Small intestine (tissue), 16 donors: ENCODE measurements at places on chromosomes 12 and 14. TPM values are rescaled to one million over a fixed set of nuclear protein-coding genes. Genes with fewer than 3 reads are reported as not detected.
A peak's percentile ranks its signal among the peaks of the same experiment; 100 is the strongest.

The GPN3 gene
- 5.4 TPM for polyA plus RNA-seq

DNA sequence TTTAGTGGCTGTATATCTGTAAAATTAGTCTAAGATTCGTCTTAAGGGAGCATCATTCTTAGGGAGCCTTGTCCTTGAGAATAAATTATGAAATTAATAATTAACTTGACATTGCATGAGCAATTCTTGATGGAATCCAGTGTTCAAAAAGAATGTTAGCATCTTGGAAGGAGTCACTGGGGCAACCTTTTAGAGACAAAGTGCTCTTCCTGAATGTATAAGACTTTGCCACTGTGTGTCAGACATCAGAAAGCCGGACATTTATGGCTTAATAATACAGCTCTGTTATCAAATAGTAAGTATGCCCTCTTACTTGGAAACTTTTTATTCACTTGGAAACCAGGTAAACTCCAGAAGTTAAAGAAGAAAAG is 83.3 kb downstream of the CCER1 start:
- no peaks in the 10 kb centered on the region for H3K36me3 ChIP-seq
- no peak overlapping the region for H3K27ac ChIP-seq
- H3K27me3 ChIP-seq: no peaks in the 10 kb centered on the region
- peak; percentile 10 for DNase-seq
- no peaks in the 10 kb centered on the region for H3K4me1 ChIP-seq
- H3K4me3 ChIP-seq: no peak overlapping the region

DNA sequence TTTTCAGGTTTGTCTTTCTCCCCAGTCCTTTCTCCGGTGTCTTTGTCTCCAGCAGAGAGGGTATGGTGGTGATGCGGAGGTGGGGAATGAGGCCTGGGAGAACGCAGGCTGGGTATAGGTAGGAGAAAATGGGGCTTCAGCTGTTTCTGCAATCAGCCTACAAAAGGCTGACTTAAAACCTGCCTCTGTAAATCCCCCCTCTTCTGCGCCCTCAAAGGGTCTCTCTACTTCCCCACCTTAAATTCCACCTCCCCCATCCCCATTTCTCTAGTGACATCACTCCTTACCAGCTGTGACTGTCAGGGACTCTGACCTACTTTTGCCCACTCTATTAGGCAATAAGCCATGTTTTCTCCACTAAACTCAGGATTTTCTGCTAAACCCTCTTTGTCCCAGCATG is 8.1 kb upstream of the RIMKLB start:
- H3K4me1 ChIP-seq: no peaks in the 10 kb centered on the region
- no peak for DNase-seq
- no peak overlapping the region for H3K4me3 ChIP-seq

The DBX2 gene
- not detected for polyA plus RNA-seq

DNA sequence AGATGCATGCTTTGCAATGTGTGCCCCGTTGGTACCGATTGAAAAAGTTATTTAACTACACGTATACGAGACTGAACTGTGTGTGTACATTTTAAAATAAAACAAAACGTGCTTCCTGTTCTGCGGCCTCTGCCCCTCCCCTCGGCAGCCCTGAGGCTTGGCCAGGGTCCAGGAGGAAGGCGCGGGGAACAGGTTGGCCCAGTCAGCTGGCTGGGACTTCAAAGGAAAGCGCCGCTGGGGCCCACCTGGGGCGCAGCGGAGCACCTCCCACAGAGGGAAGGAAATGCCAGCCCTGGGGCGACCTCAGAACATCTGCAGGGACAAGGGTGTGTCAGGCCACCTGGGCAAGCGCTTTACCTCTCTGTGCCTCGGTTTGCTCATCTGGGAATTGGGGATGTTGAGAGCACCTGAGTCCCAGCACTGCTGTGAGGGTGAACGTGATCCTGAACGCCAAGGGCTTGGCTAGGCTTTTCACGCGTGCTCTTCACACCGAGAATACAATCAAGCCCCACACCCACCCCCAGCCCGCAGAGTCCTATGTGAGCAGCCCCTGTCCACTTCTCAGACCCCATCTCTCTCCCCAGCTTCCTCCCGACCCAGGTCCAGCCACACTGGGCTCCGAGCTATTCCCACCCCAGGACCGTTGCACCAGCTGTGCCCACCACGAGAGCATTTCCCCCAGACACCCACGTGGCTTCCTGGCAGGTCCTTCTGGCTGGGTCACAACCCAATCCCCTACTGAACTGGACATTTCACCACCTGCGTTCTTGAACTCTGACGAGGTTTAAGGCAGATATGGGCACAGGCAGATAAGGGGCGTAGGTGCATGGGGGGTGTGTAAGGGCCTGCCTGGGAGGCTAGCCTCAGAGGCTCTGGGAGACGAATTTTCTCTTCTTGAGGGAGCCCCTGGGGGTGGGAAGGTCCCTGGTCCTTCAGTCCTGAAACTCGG is 41.9 kb upstream of the NCOR2 start:
- peak; percentile 98 for DNase-seq
- no peaks in the 10 kb centered on the region for H3K36me3 ChIP-seq
- no peak overlapping the region for H3K4me3 ChIP-seq
- peak overlapping the region; percentile 80 for H3K27ac ChIP-seq

The NAV3 gene
- 1.9 TPM for polyA plus RNA-seq

GRCh38 chr12:56721216-56721615 is 3.9 kb downstream of the NACA start:
- no peak overlapping the region for H3K4me3 ChIP-seq
- no peak for DNase-seq
- H3K36me3 ChIP-seq: peaks cover 52% of the 10 kb centered on the region
- peaks cover 38% of the 10 kb centered on the region for H3K4me1 ChIP-seq
- H3K27ac ChIP-seq: no peak overlapping the region

The IFNG gene
- not detected for polyA plus RNA-seq

GRCh38 chr14:52977798-52978197 is 26.9 kb upstream of the FERMT2 start:
- no peaks in the 10 kb centered on the region for H3K4me1 ChIP-seq
- no peak overlapping the region for H3K27ac ChIP-seq
- H3K4me3 ChIP-seq: no peak overlapping the region
- DNase-seq: no peak
- no peaks in the 10 kb centered on the region for H3K36me3 ChIP-seq
- H3K27me3 ChIP-seq: no peaks in the 10 kb centered on the region

DNA sequence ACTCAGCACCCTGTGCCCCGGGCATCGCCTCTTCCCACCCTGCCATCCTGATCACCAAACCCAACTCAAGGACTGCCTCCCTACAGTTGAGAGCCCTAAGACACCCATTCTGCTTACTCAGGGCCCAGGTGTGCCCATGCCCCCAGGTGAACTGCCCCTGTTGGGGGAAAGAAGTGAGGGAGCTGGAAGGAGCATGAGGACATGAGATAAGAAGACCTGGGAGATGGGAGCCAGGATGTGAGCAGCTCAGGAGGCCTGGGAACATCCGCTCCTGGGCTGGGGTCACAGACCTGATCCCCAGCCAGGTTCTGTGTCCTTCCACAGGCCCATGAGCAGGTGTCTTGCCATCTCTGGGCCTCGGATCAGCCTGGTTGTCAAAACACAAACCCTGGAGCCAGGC is 6.6 kb downstream of the RAPGEF3 start:
- no peak for DNase-seq
- peaks cover 3% of the 10 kb centered on the region for H3K4me1 ChIP-seq
- H3K36me3 ChIP-seq: no peaks in the 10 kb centered on the region
- H3K4me3 ChIP-seq: no peak overlapping the region

DNA sequence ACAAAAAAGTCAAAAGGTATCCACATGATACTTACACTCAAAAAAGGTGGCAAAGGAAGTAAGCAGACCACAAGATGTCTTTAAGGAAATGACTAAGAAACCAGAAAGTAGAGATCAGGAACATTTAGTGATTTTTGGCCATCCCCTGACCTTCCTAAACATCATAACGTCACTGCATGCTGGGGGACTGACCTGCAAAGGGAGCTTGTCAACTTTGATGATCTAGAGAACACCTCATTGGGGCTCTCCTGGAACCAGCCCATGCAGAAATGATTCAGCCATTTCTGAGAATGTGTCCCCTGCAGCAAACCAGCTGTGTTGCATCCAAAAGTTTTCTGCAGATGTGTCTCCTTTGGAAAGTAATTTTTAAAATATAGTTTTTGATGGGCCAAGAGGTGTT is 152.2 kb upstream of the RASSF8 start:
- no peaks in the 10 kb centered on the region for H3K4me1 ChIP-seq
- no peaks in the 10 kb centered on the region for H3K27me3 ChIP-seq
- no peak for DNase-seq
- H3K4me3 ChIP-seq: no peak overlapping the region

The ABHD12B gene
- 0.07 TPM for polyA plus RNA-seq

DNA sequence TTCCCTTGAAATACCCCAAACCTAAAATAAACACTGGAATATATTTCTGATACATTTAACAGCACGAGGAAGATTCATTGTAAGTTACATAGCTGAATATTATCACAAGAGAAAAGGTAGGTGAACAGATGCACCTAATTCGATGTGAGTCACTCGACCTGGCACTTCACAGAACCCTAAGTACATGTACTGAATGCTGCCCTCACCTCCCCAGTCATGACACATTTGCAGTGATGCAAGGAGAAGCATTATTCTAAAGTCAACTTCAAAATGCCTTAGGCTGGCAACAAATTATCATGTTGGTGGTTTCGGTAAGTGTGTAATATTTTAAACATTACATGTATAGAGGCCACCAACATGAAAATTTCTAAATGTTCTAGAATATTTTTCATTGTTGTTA is 35.2 kb upstream of the TMTC2 start:
- no peaks in the 10 kb centered on the region for H3K27me3 ChIP-seq
- H3K36me3 ChIP-seq: no peaks in the 10 kb centered on the region
- no peaks in the 10 kb centered on the region for H3K4me1 ChIP-seq
- H3K4me3 ChIP-seq: no peak overlapping the region
- no peak overlapping the region for H3K27ac ChIP-seq

DNA sequence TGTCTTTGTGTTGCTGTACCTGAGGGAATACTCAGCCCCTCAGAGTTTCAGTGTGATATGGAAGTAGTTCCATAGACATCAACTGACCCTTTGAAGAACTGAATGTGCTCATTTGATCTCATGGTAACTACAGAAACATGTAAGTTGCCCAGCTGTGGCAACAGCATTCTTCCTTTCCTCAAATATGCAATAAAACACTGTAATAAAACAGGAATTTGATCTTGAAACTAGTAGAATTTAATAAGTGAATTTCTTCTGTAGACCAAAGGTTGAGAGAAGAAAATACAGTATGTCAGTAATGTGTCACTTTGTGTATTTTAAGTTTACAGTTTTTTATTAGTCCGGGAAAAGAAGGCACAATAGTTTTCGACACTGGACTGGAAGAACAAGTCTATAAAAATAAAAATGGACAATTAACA is 31.9 kb downstream of the KCTD10 start:
- no peak overlapping the region for H3K27ac ChIP-seq
- peaks cover 8% of the 10 kb centered on the region for H3K36me3 ChIP-seq
- no peaks in the 10 kb centered on the region for H3K4me1 ChIP-seq
- no peaks in the 10 kb centered on the region for H3K27me3 ChIP-seq
- no peak overlapping the region for H3K4me3 ChIP-seq

The SLC25A21 gene
- 1.2 TPM for polyA plus RNA-seq

DNA sequence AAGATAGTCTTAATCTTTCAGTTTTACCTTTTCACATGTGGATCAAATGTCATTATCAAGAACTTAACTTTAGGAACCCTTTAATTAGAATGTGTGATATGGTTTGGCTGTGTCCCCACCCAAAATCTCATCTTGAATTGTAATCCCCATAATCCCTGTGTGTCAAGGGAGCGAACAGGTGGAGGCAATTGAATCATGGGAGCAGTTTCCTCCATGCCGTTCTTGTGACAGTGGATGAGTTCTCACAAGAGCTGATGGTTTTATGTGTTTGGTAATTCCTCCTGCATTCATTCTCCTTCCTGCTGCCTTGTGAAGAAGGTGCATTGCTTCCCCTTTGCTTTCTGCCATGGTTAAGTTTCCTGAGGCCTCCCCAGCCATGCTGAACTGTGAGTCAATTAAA is 160.6 kb downstream of the MON2 start:
- no peaks in the 10 kb centered on the region for H3K36me3 ChIP-seq
- no peaks in the 10 kb centered on the region for H3K27me3 ChIP-seq
- no peak for DNase-seq
- H3K27ac ChIP-seq: no peak overlapping the region

- H3K4me3 ChIP-seq: no peak overlapping the region
- H3K4me1 ChIP-seq: no peaks in the 10 kb centered on the region
- no peak overlapping the region for H3K27ac ChIP-seq
- DNase-seq: no peak
Measured at GRCh38 chr14:63840981-63841380, 11.8 kb upstream of the SYNE2 start.

DNA sequence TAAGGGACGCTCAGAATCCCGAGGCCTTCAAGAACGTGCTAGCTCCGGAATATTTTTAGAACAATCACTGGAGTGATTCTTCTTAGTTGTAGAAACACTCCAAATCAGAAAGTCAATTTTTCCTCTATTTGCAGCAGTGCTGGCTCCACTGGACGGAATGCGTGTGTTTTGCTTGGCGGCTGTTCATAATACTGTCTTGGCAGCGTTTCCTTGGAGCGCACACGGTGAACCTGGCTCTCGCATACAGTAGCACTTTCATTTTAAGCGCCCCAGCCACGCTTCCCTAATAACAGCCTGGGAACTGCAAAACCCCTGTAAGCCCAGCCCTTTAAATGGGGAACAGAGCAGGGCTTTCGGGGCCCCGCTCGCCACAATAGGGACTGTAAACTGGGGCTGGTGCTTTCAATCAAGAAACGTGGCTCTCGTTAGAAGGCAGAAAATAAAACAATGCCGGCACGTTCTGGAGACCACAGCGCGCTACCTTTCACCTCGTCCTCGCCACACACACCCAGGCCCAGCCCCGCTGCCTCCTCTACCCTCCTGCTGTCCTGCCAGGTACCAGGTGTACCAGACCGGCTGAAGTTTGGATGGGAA is 79.9 kb downstream of the BCL11B start:
- H3K36me3 ChIP-seq: peaks cover 19% of the 10 kb centered on the region
- peak overlapping the region; percentile 38 for H3K4me3 ChIP-seq
- H3K27me3 ChIP-seq: no peaks in the 10 kb centered on the region

GRCh38 chr12:27285403-27285802 is 41.3 kb downstream of the STK38L start:
- H3K36me3 ChIP-seq: peaks cover 3% of the 10 kb centered on the region
- H3K27me3 ChIP-seq: no peaks in the 10 kb centered on the region
- no peak overlapping the region for H3K27ac ChIP-seq
- no peak overlapping the region for H3K4me3 ChIP-seq
- no peak for DNase-seq

DNA sequence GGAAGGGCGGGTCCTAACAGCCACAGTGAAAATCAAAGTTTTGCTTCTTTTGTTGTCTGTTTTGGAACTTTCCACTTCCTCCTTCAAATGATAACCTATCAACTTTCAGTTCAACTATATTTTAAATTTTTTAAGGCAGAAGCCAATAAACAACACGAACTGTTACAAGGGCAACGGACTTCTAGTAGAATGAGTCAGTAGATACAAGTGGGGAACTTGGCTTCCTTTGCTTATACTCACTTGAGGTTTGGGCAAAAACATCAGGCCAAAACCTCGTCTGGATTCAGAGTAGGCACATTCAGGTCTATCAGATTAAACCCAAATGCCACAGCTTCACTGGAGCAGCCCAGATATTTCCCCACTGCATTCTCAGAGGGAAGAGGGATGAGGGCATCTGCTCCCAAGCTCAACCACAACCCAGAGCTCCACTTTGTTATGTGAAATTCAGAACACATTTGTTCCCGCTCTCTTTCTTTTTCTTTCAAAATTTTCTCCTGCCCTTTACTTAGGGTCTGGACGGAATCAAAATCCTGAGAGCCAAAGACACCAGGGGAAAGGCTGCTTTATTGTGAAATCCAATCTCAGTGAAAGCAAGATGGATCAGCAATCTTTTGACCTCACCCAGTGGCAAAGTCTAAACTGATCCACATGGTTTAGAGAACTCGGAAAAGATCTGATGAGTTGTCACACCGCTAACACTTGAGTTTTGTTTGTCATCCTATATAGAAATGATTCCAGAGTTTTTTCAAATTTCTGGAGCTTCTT is 152.5 kb upstream of the BTG1 start:
- no peak overlapping the region for H3K4me3 ChIP-seq
- H3K36me3 ChIP-seq: no peaks in the 10 kb centered on the region
- H3K4me1 ChIP-seq: no peaks in the 10 kb centered on the region
- H3K27me3 ChIP-seq: no peaks in the 10 kb centered on the region
- peak overlapping the region; percentile 39 for H3K27ac ChIP-seq
